GM12891 (cell line): ENCODE measurements at places on chromosomes 1 and 21.

GRCh38 chr1:192966073-192966472 lies 93.1 kb downstream of the UCHL5 start:
- DNase-seq = no peak

- DNase-seq = no peak
Measured at GRCh38 chr1:26280333-26281042, 602 bp downstream of the SH3BGRL3 start.

- no peak for DNase-seq
Measured at GRCh38 chr1:162196387-162196786, 126.9 kb downstream of the NOS1AP start.

DNA sequence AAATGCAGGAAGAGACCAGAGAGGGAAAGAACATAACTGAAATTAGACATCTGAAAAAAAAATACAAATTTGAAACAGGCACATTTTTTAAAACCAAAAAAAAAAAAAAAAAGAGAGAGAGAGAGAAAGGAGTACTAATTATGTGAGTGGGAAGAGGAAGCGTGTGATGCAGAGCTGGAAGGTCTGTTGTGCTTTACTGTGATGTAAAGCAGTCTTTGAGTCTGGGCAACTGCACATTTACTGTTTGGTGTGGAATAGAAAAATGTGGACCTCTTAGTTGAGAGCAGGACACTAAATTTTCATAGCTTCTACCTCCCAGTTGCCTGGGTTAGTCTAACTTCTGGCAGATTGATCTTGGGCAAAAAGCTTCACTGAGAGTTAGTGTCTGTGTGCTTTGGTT lies 16.5 kb downstream of the LHX9 start:
- no peak for DNase-seq

DNA sequence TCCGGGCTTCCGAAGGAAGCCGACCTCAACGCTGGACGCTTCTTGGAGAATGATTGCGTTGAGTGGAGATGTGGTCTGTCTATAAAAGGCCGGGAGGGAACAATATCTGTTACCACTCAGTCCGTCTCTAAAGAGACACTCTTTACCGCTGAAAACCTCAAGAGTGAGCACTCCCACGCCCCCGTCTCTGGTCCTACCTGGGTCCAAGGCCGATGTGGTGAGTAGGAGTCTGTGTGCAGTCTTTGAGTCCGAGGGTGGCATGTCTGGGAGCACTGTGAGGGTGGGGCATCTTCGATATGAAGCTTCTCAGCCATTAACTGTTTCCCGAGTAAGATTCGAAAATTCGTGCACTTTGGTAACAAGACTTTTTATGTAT lies 576 bp downstream of the ZFP69 start:
- peak; percentile 11 for DNase-seq

DNA sequence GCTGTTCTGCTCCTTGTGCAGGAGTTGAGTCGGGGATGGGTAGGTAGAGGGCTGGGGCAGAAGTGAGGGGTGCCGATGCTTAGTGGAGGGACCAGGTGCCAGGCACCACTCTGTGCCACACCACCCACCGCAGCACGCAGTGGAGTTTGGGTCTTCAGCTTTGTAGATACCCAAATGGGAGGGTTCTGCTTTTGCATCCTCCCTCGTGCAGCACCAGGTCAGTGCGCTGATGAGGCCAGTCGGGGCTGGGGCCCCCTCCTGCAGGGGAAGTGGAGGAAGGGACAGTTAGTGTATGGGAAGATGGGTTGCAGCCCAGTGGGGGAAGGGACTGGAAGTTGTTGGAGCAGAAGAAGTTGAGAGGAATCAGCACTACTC lies 244.0 kb downstream of the RHOU start:
- no peak for DNase-seq
